Substantia nigra (tissue), 51 donors: ENCODE measurements at places on chromosomes 6 and 20.

DNA sequence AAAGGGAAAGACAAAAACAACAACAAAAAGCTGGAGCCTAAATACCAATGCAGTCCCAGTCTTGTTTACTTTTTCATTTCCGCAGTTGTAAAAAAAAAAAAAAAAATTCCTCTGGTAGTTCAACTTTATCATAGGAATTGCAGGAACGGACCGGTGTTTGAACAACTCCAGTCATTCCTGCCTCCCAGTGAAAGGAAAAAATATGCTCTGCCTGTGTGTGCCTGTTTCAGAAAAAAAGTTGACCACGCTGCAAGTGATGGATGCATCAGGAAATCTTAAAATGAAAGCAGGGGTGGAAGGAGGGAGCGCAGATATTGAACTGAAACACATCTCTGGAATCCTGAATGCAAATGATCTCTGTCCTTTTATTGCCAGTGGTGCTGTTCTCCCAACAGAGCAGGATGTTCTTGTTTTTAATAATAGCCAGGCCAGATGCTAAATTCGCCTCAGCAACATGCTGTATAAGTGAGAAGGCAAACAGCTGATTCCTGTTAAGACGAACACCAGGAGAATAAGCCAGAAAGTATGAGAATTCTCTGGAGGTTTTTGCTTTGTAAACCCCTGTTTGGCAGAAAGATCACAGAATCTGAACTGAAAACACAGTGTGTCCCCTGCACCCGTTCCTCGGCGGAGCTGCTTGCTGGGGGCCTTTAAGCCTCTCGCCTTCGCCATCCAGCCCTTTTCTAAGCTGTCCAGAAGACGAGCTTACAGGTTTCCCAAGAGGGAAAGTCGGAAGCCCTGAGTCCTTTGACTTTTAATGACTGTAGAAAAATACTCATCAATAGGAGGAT lies 178.4 kb upstream of the SUPT3H start:
- DNase-seq = no peak

DNA sequence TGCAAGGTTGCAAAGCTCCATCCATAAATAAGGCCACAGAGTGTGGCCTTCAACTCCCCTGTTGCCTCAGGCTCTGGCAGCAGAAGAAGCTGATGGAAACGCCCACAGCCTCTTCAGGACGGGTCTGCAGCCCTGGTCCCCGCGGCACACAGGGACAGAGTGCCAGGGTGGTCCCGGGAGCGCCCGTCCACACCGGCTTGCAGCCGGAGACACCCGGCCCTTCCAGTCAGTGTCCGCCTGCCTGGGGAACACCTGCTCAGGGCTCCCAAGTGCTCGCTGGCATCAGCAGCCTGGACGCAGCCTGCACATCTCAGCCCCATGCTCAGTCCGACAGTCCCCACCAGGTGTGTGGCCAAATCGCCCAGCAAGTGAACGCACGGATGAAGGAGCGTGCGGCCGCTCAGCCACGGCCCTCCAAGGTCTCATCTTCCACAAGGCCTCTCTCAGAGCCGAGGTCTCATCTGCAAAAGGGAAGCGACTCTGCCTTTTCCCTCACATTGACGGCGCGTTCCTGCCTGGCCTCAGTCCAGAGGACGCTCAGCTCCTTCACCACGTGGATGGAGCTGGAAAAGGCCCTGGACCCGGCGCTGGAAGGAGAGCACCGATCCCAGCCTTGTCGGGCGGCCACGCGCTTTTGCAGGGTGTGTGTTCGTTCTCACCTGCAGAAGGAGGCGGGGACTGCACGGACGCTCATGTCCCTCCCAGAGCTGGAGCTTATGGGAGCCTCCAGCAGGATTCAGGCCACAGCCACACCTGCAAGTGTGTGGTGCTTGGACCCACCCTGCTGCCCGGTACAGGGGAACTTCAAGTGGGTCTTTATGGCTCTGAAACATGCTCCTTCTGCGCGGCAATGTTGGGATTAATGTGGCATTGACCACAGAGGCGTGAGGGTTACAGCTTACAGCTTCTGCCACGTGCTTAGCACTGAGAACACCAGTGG lies 180.4 kb downstream of the DLL1 start:
- DNase-seq = no peak

DNA sequence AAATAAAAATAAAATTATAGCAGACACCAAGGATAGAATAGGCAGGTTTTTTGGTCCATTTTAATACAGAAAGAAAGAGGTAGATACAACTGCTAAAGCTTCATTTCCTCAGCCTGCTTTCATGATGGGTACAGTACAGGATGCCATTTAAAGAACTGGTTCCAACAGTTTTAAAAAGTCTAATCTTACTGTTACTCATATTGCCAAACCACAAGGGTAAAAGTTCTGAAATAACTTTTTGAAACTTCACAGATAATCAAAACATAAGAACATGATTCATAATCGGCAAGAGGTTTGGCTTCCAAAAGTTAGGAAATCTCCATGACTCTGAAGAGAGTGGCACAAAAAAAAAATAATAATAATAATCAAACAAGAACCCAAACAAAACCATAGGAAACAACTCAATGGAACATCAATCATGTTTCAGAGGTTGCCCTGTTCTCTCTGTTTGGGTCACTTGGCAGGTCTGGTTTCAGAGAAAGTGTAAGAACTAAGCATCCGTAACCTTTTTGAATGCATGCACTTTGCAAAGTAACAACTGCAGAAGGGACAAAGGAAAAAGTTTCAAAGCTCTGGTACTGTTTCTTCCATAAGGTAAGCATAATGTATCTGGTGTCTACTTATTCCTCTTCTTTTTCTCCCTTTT lies 79.7 kb downstream of the SMLR1 start:
- no peak for DNase-seq

DNA sequence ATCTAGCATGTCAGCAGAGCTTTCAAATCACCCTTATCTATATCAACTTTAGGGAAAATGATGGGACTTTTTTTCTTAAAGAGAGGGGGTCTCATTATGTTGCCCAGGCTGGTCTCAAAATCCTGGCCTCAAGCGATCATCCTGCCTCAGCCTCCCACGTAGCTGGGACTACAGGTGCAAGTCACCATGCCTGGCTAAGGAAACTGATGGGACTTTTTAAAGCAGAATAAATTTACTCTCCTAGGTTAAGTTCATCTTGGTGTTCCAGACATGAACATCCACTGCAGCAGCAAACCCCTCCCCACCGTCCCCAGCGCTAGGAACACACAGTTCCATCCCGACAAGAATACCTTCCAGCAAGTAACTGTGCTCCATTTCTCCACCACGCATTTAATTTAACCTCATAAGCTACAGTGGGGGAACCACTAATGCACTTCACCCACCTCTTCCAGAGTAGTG lies 64.9 kb downstream of the SLC23A2 start:
- no peak for DNase-seq

DNA sequence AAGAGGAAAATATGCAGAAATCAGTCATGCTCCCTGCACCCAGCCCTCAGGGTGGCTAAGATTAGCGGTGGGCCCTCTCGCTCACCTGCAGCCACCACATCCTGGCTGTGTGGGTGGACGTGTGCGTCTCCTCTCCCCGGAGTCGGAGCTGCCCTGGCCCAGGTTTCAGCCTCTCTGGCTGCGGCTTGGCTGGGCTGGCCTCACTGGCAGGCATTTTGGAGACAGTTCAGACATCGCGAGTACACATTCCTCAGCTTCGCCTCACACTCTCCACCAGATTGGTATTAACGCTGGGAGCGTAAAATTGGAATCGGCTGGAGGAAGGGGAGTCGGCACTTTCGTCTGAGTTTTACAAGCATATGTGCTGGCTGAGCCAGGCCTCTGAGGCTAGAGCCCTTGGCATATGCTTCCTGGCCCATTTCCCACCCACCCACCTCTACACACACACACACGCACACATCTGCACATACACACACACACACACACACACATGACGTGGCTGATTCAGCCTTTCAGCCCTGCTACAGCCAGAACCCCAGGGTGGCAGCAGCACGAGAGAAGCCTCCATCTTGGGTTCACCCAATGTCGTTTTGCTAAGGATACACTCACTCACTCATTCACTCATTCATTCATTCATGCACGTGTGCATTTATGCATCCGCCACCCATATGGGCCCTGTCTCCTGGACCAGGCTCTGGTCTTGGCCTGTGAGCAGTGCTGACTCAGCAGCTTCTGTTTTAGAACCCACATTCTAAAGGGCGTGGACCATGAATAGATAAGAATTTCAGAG lies 42.9 kb downstream of the BCAS4 start:
- DNase-seq = no peak

DNA sequence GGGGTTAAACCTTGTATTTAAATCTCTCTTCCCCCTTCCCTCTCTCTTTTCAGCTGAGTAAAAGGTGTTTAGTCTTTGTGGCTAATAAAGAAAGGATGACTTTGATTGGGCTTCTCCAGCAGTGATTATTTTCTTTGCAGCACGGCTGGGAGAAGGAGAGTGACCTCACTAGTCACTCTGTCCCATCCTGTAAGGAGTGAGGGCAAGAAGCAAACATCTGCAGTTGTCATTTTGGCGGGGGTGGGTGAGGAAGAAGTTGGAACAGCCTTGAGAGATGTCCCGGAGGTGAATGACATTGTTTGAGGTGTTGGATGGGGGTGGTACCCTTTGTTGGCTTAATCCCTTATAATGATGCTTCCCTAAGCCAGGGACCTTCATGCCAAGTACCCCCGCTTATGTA lies 223.6 kb downstream of the EYA2 start:
- no peak for DNase-seq

- no peak for DNase-seq
Observed at GRCh38 chr20:34362502-34363061, 491 bp upstream of the ITCH start.

GRCh38 chr20:46261456-46262253 lies 46.6 kb downstream of the CDH22 start:
- no peak for DNase-seq

DNA sequence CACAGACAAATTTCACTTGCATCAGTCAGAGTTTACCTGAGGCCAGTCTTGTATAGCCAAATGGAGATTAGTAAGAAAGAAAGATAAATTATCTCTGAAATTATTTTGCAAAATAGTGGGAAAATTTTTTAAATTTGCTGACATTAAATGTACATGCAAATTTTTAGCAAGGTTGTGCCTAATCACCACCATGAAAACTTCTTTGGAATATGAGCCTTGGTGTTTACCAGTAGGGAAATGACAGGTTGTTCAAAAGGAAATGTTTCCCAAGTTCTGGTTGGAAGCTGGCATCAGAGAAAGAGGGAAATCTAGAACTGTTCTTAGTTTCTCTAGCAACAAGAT lies 34.4 kb upstream of the LOC128125822 start:
- no peak for DNase-seq

DNA sequence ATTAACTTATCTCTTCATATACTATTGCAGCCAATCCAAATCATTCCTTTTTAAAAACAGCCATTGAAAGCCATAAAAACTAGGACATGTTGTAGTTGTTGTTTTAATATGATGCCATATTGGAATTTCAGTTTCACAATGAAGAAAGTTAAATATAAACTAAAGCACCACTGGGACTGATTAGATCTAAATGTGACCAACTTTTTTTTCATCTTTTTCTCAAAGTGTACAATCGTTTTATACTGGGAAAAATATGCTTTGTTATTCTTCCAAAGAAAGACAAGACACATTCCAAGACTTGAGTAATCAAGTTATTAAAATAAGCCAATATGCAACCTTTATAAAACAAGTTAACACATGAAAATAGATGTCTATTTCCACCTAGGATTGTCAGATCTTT lies 68.5 kb downstream of the THEMIS start:
- DNase-seq = no peak

GRCh38 chr6:80165143-80165542 lies 58.7 kb downstream of the BCKDHB start:
- DNase-seq = no peak

- no peak for DNase-seq
Observed at GRCh38 chr6:42300701-42301100, 83.0 kb upstream of the MRPS10 start.

- DNase-seq = no peak
Observed at GRCh38 chr6:140677781-140678528, 1303.5 kb upstream of the CITED2 start.

DNA sequence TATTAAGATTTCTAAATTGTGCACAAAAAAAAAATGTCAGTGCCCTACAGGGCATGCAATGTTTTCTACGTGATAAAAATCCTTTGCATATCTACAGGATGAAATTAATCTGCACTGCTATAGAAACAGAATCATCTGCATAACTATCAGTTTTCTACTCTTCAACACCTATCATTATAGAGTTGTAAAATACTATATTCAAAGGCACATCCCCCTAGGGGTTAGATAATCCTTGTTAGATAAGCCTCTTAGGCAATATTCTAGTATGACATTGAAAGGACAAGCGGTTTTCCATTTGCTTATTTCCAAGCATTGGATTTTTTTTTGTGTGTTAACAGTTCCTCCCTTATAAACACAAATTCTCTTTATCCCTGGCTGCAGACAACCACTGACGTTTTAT lies 98.7 kb upstream of the LAMA2 start:
- DNase-seq = no peak

- no peak for DNase-seq
Observed at GRCh38 chr6:127946388-127946787, 45.5 kb upstream of the THEMIS start.

GRCh38 chr20:50885781-50886180 lies 45.5 kb downstream of the ADNP start:
- DNase-seq = no peak

- no peak for DNase-seq
Observed at GRCh38 chr6:56660381-56660730, 17.7 kb upstream of the DST start.

- DNase-seq = no peak
Observed at GRCh38 chr20:57573242-57573641, 12.3 kb downstream of the PCK1 start.

DNA sequence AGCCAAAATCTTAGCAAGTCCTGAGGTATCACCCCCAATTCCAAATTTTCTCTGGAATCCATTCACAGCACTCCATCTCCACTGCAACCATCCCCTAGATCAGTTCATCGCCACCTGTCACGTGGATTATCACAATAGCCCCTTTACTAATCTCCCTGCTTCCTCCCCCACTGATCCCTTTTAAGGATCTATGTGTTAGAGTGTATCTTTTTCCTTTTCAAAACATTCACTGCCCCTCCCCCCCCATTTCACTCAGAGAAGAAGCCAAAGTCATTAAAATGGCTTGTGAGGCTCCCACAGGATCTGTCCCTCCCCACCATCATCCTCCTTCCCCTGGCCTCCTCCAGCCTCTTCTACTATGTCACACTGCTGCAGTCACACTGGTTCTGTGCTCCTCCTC lies 18.4 kb upstream of the SPAG4 start:
- no peak for DNase-seq

DNA sequence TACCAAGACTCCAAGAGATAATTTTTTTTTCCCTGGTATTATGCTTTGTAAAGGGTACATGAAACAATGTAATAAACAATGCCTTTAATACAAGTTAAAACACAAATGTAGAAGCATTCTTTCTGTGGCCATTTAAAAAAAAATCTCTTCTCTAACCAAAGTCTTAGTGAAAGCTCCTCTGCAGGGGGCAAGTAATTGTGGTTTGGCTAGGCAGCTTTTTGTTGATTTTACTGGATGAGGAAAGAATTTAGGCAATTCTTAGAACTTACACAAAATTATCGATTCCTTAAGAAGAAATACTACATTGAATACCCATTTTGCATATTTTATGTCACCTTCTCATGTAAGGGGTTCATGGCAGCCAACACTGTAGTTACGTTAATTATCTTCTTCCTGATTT lies 12.4 kb downstream of the TFB1M start:
- no peak for DNase-seq

- no peak for DNase-seq
Observed at GRCh38 chr6:19664878-19665612, 172.1 kb upstream of the ID4 start.

GRCh38 chr6:16822975-16823717 lies 61.9 kb upstream of the ATXN1 start:
- no peak for DNase-seq
